ENCODE measurements at places on chromosomes 7 and 10.

GRCh38 chr7:26066736-26067135, 85.3 kb upstream of the NFE2L3 start:
- H3K27ac ChIP-seq = no peak overlapping the region
- H3K4me3 ChIP-seq = no peak overlapping the region
- H3K4me1 ChIP-seq = no peaks in the 10 kb centered on the region
- no peaks in the 10 kb centered on the region for H3K27me3 ChIP-seq
- H3K36me3 ChIP-seq = no peaks in the 10 kb centered on the region

GRCh38 chr7:97015279-97015678, 9.4 kb downstream of the DLX5 start:
- no peaks in the 10 kb centered on the region for H3K36me3 ChIP-seq
- H3K4me1 ChIP-seq = peaks cover 8% of the 10 kb centered on the region
- H3K4me3 ChIP-seq = no peak overlapping the region
- no peak overlapping the region for H3K27ac ChIP-seq
- peaks cover 49% of the 10 kb centered on the region for H3K27me3 ChIP-seq

DNA sequence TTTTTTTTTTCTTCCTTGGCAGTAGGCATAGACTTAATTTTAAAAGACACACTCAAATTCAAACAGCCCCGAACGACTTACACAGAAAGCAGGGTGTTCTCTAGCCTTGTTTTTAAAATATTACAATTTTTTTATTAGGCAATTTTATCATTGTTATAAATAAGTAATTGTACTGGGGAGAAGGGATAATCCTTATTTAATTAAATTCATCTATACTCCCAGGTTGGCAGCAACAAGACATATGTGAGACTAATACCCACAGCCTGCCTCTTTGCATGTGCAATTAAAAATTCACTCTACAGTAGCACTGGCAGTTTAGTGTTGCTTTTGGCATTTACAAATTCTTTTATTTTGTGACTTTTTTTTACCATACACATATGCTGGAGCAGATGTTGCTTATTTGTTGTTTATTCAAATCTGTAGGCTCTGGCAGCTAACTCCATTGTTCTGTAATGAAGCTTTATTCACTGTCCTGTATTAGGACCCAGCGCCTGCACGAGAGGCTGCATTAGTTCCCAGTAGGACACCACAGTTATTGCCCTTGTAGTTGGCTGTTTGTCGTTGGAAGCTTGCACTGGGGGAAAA, 84.9 kb upstream of the PPP1R17 start:
- peaks cover 4% of the 10 kb centered on the region for H3K27me3 ChIP-seq
- H3K4me1 ChIP-seq = no peaks in the 10 kb centered on the region
- H3K4me3 ChIP-seq = no peak overlapping the region
- no peak overlapping the region for H3K27ac ChIP-seq
- no peak for DNase-seq

GRCh38 chr10:35056686-35057085, 33.5 kb downstream of the CUL2 start:
- H3K27me3 ChIP-seq = no peaks in the 10 kb centered on the region
- peaks cover under 1% of the 10 kb centered on the region for H3K36me3 ChIP-seq
- no peak for DNase-seq

DNA sequence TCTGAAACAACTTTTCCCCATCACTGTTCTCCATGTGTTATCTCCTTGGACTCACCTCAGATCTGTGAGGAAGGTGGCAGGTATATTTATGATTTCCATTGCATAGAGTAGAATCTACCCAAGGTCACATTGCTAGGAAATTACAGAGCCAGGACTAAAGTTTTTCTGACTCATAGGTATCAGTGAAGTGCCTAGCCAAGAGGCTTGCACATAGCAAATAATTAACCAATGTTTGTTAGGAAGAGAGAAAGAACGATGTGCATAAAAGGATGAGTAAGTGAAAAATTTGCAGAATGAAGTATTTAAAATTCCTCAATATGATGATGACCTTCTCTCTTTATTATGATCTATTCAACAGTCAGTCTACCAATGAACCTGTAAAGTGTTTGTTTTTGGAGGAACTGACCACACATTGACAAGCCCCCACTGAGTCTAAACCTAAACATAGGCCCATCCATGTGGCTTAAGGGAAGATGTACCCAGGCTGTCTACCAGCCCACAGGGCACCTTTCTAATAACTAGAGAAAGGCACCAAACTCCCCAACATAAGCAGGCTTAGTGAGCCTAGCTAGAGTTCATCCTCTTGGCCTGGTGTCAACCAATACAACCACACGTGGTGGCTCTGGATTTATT, 252.9 kb upstream of the ZMIZ1 start:
- H3K27me3 ChIP-seq = no peaks in the 10 kb centered on the region
- H3K36me3 ChIP-seq = no peaks in the 10 kb centered on the region
- H3K4me1 ChIP-seq = no peaks in the 10 kb centered on the region
- DNase-seq = no peak
- no peak overlapping the region for H3K27ac ChIP-seq
- no peak overlapping the region for H3K4me3 ChIP-seq

GRCh38 chr7:123241809-123242208, 42.0 kb upstream of the SLC13A1 start:
- no peaks in the 10 kb centered on the region for H3K4me1 ChIP-seq
- DNase-seq = no peak
- H3K27ac ChIP-seq = no peak overlapping the region
- H3K4me3 ChIP-seq = no peak overlapping the region
- no peaks in the 10 kb centered on the region for H3K27me3 ChIP-seq

GRCh38 chr10:76119515-76119914, 688.1 kb downstream of the LRMDA start:
- H3K4me1 ChIP-seq = no peaks in the 10 kb centered on the region
- H3K36me3 ChIP-seq = no peaks in the 10 kb centered on the region
- H3K27ac ChIP-seq = no peak overlapping the region

GRCh38 chr10:77510695-77511094, 126.9 kb downstream of the KCNMA1 start:
- no peaks in the 10 kb centered on the region for H3K27me3 ChIP-seq
- H3K4me3 ChIP-seq = no peak overlapping the region
- no peaks in the 10 kb centered on the region for H3K36me3 ChIP-seq
- H3K27ac ChIP-seq = no peak overlapping the region
- DNase-seq = no peak

- DNase-seq = no peak
- H3K4me1 ChIP-seq = peaks cover 26% of the 10 kb centered on the region
- H3K4me3 ChIP-seq = peak overlapping the region; percentile 51
Measured at GRCh38 chr10:5971886-5972285, 5.5 kb downstream of the IL15RA start.

GRCh38 chr10:60320666-60321065, 69.0 kb downstream of the ANK3 start:
- H3K27me3 ChIP-seq = no peaks in the 10 kb centered on the region
- H3K4me3 ChIP-seq = no peak overlapping the region
- no peaks in the 10 kb centered on the region for H3K4me1 ChIP-seq

DNA sequence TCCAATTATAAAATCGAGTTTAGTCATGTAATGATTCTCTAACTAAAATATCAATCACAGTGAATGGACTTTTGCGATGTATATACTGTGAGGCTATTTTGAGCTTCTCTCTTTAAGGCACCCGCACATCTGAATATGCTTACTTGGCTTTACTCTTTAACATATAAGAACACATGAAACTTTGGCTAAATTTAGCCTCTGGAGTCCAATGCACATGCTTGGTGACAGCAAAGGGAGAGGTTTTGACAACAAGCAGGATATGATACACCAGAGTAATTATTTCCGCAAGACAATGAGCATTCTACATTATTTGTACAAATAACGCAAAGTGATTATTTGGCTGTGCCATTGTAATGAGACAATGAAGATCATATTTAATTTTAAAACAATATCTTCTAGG, 72.4 kb downstream of the ARID5B start:
- no peak overlapping the region for H3K4me3 ChIP-seq
- H3K36me3 ChIP-seq = no peaks in the 10 kb centered on the region
- H3K27ac ChIP-seq = no peak overlapping the region
- H3K4me1 ChIP-seq = peaks cover 7% of the 10 kb centered on the region

- no peak for DNase-seq
- H3K4me1 ChIP-seq = peaks cover 10% of the 10 kb centered on the region
- no peaks in the 10 kb centered on the region for H3K27me3 ChIP-seq
- no peak overlapping the region for H3K4me3 ChIP-seq
- H3K27ac ChIP-seq = no peak overlapping the region
Measured at GRCh38 chr10:44973323-44974081, 5.1 kb downstream of the DEPP1 start.

DNA sequence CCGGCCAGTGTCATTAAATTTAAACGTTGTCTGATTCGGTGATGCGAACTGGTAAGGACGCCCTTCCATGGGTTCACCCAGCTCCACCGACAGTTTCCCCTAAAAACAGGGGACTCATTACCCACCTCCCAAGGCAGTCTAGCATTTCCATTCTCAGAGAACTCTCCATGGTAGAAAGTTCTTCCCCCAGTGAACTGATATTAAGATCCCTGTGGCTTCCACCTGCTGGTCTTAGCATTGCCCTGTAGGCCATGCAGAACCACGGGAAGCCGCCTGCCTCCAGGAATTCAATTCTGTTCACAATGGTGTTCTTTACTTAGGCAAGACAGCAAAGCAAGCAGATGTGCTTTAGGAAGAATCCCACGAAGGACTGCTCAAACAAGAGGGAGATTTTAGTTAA, 128.9 kb upstream of the NANOS1 start:
- H3K4me3 ChIP-seq = no peak overlapping the region
- H3K27ac ChIP-seq = no peak overlapping the region
- DNase-seq = no peak
- no peaks in the 10 kb centered on the region for H3K4me1 ChIP-seq
- no peaks in the 10 kb centered on the region for H3K27me3 ChIP-seq
- H3K36me3 ChIP-seq = no peaks in the 10 kb centered on the region
